ENCODE measurements at places on chromosomes 12 and 14.
A peak's percentile ranks its signal among the peaks of the same experiment; 100 is the strongest.

DNA sequence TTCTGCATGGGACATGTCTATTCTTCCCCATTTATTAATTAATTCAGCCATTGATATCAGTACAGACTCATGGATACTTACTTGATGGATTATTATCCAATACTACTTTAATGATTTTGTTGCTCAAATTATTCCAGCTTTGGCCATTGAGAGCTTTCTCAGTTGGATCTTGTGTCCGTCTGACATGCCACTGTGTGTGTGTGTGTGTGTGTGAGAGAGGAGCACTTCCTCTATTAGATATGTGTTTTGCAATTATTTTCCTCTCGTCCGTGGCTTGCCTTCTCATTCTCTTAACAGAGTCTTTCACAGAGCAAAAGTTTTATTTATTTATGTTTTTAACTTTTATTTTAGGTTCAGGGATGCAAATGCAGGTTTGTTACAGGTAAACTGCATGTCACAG lies 194.2 kb downstream of the ADGRD1 start:
- DNase-seq = no peak

DNA sequence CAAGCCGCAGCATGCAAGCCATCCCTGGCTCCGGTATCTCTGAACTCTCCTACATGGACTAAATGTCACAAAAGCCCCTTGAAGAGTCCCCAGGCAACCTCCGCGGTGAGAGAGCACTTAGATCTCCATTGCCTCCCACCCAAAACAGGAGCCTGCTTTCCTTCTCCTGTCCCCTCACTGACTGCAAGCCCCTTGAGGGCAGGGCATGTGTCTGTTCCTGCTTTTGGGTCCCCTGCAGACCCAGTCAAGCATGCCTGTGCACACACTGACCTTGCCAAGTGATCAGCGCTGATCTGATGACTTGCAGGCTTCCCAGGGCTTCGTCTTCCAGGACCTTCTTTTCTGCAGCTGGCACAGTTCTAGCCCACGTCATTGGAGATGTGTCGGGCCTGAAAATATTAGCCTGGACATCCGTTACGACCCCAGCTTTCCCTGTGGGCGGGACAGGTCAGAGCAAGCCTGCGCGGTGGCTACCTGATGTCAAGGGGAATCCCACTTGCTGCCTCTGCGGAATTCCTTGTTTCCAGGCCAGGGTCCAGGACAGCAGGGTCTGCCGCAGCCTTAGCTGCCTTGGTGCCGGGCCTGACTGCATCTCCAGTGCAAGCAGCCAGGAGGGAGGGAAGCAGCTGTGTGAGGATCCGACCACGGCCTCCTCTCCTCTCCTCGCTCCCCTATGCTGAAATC lies 92.5 kb downstream of the FBXL14 start:
- DNase-seq = no peak

DNA sequence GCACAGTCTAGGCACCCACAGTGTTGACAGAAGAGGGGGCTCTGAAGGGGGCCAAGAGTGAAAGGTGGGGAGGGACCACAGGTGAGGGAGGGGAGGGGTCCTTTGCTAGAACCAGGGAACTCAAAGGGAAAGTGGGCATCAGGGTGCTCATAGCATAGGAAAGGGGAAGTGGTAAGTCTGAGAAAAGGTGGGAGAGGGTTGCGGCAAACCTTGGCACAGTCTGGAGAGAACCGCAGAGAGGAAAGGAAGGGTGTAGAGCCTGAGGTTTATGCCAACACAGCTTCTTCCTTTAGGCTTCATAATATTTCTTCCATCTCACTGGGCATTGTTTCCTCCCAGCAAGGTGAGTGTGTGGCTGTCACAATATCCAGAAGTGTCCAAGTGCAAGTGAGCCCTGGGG lies 11.5 kb upstream of the PLEK2 start:
- peak; percentile 30 for DNase-seq

- no peak for DNase-seq
These were observed 136.5 kb upstream of the VRK1 start for GRCh38 chr14:96660667-96661066.

GRCh38 chr12:103758310-103759089 lies 82.5 kb downstream of the NT5DC3 start:
- DNase-seq = no peak

DNA sequence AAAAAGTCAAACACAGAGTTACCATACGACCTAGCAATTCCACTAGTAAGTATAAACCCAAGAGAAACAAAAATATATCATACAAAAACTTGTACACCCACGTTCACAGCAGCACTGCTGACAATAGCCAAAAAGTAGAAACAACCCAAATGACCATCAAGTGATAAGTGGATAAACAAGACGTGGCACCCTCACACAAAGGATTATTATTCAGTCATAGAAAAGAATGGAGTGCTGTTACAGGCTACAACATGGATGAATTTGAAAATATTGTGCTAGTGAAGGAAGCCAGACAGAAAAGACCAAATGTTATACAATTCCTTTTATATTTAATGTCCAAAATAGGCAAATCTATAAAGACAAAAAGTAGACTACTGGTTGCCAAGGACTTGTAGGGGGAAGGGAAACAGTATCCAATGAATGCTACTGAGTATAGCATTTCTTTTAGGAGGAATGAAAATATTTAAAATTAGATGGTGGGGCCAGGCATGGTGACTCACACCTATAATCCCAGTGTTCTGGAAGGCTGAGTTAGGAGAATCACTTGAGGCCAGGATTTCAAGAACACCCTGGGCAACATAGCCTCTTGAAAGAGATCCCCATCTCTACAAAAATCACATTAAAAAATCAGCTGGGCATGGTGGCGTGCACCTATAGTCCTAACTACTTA lies 41.9 kb downstream of the SPTLC2 start:
- no peak for DNase-seq

DNA sequence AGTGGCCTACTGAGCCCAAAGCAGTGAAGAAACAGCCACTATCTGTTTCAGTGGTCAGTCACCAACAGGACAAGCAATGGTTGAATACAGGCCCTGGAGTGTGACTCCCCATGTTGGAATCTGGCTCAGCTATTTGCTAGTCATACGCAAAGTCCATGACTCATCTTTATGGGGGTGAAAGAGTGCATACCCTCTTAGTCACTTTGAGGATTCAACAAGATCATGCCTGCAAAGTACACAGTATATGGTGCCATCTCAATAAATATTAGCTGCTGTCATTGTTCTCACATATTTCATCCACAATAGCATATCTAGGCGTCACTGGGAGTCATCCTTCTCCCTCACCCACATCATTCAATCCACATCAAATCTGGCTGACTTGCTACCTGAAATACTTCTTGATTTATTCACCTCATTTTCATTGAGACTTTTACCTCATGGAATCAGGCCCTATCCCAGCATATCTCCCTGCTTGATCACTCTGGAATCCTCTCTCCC lies 26.4 kb upstream of the STAB2 start:
- DNase-seq = no peak

GRCh38 chr12:41802803-41803202 lies 341.9 kb downstream of the GXYLT1 start:
- DNase-seq = no peak

GRCh38 chr12:96497855-96498254 lies 8.5 kb downstream of the CFAP54 start:
- no peak for DNase-seq

DNA sequence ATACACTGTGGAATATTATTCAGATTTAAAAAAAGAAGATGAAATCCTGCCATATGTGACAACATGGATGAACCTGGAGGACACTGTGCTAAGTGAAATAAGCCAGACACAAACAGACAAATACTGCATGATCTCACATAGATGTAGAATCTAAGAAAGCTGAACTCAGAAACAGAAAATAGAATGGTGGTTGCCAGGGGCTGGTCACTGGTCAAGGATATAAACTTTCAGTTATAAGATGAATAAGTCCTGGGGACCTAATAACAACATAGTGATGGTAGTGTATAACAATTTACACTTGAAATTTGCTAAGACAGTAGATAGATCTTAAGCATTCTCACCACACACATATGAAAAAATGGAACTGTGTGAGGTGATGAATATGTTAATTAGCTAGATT lies 161.3 kb upstream of the TMCC3 start:
- DNase-seq = no peak

- DNase-seq = no peak
These were observed 66.1 kb downstream of the PDZRN4 start for GRCh38 chr12:41254004-41254914.

DNA sequence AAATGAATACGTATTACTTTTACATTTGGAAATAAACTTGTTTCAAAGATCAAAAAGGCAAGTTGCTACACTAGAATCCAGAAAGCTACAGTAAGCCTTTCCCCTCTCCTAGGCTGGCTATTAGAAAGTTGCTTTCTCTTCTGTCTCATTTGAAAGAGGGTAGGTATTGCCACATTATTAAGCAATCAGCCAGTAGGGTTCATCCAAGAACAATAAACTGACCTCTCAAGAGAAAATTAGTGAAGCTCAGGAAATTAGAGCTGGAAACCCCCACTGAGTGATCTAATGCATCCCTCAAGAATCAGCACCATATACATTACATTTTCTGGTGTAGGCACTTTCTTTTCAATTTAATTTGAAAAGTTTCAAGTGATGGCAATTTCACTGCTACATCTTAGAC lies 4.5 kb upstream of the TMEM233 start:
- DNase-seq = no peak

GRCh38 chr14:70802379-70802778 lies 6.9 kb downstream of the MAP3K9 start:
- DNase-seq = no peak

DNA sequence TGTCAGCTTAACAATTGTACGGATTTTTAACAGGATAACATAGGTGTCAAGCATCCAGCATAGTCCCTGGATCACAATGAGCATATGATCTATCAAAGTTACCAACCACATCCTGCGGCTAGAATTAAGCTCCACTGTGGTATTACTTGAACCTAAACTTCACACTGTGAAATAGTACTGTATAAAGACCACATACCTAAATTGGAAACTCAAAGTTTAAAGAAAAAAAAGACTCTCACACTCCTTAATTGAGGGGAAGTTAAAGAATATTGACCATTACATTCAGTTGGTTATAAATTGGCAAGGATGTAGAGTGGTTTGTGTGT lies 133.0 kb upstream of the PZP start:
- DNase-seq = no peak

- peak; percentile 94 for DNase-seq
These were observed 15.4 kb downstream of the SELPLG start for GRCh38 chr12:108618079-108618952.

GRCh38 chr12:12891080-12891880 lies at the start of gene GPRC5A:
Gene GPRC5A (plus strand): TSS chr12:12891562. CDS start chr12:12908250, 16,688 bp downstream.
- DNase-seq = peak; percentile 96

DNA sequence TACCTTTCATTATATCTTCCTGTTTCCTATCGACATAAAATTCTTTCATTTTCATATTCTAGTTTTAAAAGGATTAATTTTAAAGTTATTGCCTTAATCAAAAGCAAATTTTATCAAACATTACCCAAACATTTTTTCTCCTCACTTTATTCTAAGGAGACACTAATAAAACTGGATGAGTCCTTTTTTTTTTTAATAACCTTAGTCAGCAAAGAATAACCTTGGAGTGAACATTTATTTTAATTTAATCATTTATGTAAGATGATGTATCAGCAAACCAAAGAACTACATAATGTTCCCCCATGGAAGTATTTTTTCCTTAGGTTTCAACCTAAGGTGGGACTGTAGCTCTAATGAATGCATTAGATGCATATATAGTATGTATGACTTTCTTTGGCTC lies 83.9 kb downstream of the RAD52 start:
- no peak for DNase-seq

DNA sequence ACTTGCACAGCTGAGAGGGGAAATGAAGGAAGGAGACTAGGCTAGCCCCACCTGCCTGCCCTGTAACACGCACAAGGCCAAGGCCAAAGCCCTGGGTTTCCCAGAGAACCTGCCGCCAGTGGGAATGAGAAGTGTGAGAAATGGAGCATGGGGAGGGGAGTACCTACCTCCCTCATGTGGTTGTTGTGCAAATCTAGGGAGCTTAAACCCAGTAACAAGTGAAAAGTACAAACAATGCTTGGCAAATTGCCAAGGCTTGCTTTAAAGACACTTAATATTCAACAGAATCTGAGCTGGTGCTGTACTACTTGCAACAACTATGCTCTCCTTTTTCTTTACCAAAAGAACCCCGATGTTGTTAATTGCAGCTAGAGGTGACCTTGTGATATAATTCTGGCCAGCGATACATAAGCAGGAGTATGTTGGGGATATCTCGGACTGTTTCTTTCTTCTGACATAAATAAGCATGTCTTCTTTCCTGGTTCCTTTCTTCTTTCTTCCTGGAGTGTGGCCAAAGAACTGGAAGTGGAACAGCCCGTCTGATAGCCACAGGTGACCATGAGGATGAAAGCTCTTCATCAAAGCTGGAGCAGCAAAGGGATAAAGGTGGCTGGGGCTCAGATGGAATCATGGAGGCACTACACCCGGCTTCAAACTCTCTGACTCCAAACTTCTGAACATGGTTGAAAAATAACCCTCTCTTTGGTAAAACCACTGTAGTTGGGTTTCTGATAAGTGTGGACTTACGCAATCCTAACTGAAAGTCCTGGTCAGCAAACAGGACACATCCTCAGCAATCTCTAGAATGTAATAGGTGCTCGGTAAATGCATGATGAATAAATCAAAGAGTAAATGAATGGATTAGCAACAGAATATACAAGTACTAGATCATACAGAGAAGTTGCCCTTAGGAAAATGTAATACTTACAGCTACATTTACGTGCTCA lies 207.9 kb downstream of the NUAK1 start:
- DNase-seq = no peak

DNA sequence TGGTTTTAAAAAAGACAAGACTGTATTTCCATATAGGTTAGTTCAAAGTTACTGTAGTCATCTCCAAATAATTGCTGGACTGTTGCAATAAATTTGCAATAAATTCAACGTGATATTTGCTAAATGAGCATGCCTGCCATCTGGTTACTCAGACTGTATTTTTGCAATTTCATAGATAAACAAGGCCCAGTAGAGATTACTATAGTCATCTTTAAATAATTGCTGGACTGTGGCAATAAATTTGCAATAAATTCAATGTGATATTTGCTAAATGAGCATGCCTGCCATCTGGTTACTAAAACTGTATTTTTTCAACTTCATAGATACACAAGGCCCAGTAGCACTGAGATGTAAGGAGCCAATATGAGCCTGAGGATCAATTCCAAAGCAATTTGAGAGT lies 5.6 kb downstream of the NTN4 start:
- no peak for DNase-seq

- DNase-seq = no peak
These were observed 8.5 kb downstream of the BTG1 start for GRCh38 chr12:92136965-92137721.

DNA sequence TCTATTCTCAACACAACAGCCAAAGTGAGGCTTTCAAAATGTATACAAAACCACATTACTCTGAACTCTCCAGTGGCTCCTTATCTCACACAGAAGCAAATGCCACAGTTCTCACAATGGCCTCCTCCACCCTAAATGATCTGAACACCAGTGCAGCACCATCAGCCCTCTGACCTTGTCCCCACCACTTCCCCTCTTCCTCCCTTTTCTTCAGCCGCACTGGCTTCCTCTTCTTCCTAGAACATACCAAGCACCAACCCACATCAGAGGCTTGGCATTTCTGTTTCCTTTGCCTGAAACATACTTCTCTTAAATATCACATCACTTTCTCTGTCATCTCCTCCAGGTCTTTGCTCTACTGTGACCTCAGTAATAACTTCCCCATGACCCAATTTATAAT lies 66.3 kb downstream of the GPR135 start:
- no peak for DNase-seq

Data from posterior vena cava (tissue), 2 donors.